ENCODE measurements at places on chromosomes 3 and 15. TPM values are rescaled to one million over a fixed set of nuclear protein-coding genes. Genes with fewer than 3 reads are reported as not detected.

- peak; percentile 62 for DNase-seq
Observed at GRCh38 chr3:172082269-172082668, 42.9 kb downstream of the FNDC3B start.

DNA sequence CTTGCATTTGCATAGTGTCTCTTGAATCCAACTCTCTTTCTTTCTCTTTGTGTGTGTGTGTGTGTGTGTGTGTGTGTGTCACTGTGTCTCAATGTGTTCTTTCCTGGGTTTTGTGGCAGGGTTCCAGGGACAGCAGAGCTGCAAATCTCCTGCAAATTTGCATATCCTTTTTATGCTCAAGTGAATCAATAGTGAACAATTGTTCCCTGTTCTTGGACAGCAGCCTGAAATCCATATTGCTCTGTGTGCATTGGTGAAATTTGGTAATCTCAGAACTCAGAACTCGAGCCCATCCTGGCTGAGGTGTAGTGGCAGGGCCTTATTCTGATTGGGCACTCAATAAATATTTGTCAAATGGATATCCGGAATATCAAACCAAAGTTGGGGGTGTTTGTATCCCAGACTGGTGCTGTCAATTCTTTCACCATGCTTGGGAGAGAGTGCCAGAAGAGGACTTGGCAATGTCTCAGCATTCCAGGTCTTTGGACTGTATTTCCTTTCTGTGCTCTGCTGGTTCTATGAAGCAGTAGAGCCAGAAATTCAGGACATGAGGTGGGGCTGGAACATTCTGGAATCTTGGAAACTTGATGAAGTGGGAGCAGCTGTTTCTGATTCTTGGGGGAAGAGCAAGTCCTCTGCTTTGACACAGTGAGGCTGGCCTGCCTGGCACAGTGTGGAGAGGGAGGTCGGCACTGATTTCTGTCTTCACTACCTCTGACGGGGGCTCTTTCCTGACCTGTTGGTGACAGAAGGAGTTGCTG, 380.6 kb upstream of the C2CD4B start:
- peak; percentile 68 for DNase-seq

- no peak for DNase-seq
Observed at GRCh38 chr3:121531269-121531668, 14.5 kb downstream of the POLQ start.

GRCh38 chr3:125129512-125129997, 73.8 kb upstream of the HEG1 start:
- DNase-seq, result peak; percentile 98

DNA sequence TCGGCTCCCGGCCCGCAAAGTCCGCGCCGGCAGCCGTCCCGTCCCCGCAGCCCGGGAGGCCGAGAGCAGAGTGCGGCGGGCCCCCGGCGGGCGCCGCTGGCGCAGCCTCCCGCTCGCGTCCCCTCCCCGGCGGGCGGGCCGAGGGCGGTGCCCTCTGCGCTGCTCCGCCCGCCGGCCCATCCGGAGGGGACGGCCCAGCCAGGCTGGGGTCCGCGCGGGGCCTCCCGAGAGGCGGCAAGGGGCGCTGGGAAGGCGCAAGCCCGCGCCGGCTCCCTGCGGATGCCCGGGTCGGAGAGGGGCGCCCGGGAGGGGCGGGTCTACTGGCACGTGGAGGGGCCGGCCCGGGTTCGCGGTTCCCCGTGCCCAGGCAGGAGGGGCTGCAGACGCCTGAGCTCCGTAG, at the start of the genes CLCN2 and POLR2H:
Gene CLCN2, minus strand, starts transcription at position 74 of the 400 bp plus-strand sequence. CDS start 126 bp downstream, outside the sequence.
Gene POLR2H, plus strand, starts transcription at position 179 of the 400 bp plus-strand sequence. CDS start 1,783 bp downstream, outside the sequence.
- DNase-seq, result peak; percentile 82

DNA sequence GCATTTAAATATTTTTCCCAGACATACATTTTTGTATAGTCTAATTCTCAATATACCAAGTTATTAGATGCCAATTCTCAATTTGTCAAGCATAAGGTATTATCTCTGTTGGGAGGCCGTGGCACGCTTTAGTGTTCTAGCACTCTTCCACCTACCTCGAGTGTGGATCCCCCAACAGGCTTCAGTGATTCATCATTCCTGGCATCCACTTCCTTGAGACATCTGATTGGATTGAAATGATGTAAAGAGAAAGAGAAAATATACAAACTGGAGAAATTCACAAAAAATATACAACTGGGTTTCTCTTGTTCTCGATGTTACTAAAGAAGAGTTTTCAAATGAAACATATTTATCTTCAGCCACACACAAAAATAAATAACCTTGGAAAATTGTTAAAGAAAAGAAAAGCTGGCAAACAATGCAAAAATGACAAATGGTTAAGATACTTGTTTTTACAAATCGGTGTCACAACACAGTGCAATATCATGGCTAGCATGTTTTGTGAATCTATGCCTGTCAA, 218.0 kb upstream of the CDIN1 start:
- DNase-seq, result no peak

GRCh38 chr15:78992416-78993256, 47.8 kb upstream of the CTSH start:
- DNase-seq, result no peak

DNA sequence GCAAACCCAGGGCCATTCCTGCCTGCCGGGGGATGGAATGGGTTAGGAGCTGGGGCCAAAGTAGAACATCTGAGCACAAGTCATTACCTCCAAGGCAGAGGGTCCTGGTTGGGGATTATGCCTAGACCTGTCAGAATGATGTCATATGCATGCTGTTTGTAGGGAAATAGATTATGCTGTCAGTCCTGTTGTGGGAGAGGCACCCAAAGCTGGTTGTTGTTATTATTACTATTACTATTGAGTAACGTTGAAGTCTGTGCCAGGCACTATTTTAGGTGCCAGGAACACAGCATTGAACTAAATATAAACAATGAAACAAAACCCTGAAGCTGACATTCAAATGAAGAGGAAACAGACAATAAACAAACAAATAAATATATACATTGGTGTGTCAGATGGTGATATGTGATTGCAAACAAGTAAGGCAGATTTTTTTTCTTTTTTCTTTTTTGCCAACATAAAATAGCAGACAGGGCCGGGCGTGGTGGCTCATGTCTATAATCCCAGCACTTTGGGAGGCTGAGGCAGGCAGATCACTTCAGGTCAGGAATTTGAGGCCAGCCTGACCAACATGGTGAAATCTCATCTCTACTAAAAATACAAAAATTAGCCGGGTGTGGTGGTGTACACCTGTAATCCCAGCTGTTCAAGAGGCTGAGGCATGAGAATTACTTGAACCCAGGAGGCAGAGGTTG, 2.0 kb downstream of the P4HTM start:
- no peak for DNase-seq

DNA sequence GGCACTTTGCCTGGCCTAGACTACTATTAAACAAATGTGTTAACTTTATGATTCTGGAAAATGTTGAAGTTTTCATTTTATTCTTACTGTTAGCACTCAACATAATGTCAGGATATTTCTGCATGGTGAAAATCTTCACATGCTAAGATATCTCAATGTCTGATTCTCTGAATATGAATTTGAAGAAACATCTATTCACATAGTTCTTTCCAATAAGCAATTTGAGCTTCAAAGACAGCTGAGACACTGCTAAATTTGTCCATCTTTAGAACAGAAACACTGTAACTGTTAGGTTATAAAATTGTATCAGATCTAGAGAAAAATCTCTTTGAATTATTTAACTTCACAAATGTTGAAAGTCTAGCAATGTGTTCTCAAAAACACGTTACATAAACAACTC, 970.2 kb downstream of the PLOD2 start:
- DNase-seq, result no peak

- no peak for DNase-seq
Observed at GRCh38 chr3:187587076-187587475, 83.1 kb downstream of the SST start.

- no peak for DNase-seq
Observed at GRCh38 chr3:38137615-38138348, 679 bp upstream of the MYD88 start.

DNA sequence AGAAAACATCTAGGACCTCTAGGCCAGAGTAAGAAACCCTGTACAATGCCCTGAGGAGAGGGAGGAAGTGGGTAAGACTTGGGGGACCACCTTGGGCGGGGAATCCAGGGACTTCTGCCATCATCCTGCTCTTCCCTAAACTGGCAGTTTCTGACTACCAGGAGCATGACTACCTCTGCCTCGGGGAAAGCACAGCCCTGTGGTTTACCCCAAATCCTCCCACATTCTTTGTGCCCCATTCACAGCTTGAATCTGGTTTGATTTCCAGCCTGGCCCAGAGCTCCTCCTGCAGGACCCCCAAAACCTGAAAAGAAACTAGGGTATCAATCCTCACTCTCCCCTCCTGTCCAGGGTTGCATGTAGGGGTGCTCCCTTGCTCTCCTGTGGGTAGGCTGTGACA, 4.7 kb downstream of the C3orf18 start:
- DNase-seq, result no peak

DNA sequence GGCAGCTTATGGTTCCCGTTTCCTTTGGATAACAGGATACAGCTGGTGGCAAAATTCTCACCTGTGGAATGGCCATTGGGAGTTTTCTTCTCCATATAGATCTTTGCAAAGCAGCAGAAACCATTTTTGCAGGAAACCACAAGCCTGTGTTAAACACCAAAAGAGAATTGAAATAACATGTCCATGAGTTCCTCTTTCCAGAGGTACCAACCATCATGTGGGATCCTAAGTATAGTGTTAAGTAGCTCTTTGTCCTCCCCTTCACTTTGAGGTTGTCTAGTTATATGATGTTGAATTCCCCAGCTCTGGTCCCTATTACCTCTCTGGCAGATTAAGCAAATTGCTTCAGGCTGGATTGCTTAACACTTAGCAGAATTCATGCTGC, 94.9 kb downstream of the AKAP13 start:
- no peak for DNase-seq

DNA sequence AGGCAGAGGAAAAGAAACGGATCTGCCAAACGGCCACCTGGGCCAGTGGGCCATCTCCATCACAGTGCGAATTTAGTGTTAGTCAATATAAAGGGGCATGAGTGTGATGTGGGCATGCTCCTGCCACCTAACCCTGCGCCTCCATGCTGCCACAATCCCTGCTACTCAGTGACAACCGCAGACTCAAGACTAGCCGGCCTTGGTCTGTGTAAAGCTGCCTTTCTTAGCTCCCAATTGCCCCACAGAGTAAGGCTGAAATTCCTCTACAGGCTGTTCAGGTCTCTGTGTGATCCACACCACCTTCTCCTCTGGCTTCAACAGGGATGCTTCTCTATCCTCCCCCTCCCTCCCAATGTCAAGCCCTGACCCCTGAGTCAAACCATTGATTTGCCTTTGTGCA, 269.7 kb downstream of the XXYLT1 start:
- DNase-seq, result no peak

DNA sequence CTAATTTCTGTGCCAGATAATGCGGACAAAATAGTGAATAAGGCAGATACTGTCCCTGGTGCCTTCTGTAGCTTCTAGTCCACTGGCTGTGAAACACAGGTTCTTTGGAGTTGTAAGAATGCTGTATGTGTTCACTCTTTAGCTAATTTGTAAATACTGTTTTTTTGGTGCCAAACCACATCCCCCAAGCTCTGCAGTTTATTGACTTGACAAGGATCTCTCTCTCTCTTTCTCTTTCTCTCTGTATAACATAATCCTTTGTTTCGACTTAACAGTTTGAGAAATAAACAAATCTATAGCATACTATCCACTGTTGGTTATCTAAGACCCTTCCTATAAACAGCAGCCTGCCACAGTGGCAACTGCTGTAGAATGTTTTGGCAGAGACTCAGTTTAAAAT, 7.6 kb downstream of the SMAD3 start:
- no peak for DNase-seq

GRCh38 chr3:32882189-32882588, 64.4 kb downstream of the TRIM71 start:
- no peak for DNase-seq

Gene PLCH1
- 5.1 TPM for total RNA-seq

Gene APOD
- total RNA-seq, result not detected

Gene LRTM1
- total RNA-seq, result not detected
